Activated T-cell treated with anti-CD3 and anti-CD28 coated beads, Interleukin-2, amount 50 U/mL, for 24 hours (primary cell): ENCODE measurements at places on chromosomes 3 and 15.

GRCh38 chr3:11924518-11924917, 77.8 kb upstream of the TAMM41 start:
- H3K27me3 ChIP-seq, result peaks cover 7% of the 10 kb centered on the region
- no peak overlapping the region for H3K27ac ChIP-seq
- H3K4me1 ChIP-seq, result no peaks in the 10 kb centered on the region
- no peak for DNase-seq
- H3K4me3 ChIP-seq, result no peak overlapping the region
- no peaks in the 10 kb centered on the region for H3K36me3 ChIP-seq

DNA sequence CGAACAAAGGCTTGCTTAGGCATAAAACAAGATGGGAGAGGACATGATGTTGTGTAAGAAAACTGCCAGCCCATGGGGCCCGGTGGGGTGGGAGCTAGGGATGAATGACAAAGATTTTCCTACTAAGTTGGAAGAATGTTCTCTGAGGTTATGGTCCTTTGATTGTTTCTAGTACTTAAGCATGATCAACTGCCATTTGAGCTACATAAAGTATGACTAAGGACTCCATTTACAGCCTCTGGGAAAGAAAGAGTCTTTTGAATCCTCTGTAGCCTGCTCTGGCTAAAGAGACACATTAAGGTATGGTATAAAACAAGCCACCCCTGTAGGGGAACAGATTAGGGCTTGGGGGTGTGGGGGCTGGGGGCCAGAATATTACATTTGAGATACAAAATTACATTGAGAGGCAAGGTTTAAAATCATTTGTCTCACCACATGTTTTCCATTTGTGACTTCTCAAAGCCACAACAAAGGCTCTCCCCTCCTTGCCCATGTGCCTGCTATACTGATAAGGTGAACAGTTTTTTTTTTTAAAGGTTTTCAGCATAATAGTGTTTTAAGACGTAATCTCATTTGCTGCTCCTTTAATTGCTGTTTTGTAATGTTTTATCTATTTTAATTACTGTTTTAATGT, 323.4 kb downstream of the CHST2 start:
- peak overlapping the region; percentile 54 for H3K27ac ChIP-seq
- no peaks in the 10 kb centered on the region for H3K27me3 ChIP-seq
- peaks cover 33% of the 10 kb centered on the region for H3K4me1 ChIP-seq
- H3K36me3 ChIP-seq, result no peaks in the 10 kb centered on the region

DNA sequence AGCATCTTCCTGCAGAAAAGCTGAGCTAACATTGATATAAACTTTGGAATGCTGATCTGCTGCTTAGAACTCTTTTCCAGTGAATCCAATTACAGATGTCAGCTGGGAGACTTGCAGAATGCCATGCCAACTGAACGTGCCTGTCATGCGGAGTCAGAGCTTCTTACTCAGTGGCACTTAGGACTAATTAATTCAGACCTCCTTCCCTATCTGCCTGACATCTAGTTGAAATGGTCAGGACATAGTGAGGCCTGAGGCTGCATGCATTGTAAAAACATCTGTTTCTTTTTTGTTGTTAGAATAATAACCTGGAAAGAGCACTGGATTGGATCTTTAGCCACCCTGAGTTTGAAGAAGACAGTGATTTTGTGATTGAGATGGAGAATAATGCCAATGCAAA, 112.6 kb downstream of the USP13 start:
- H3K27me3 ChIP-seq, result no peaks in the 10 kb centered on the region
- H3K36me3 ChIP-seq, result peaks cover 79% of the 10 kb centered on the region
- H3K4me3 ChIP-seq, result no peak overlapping the region
- no peak overlapping the region for H3K27ac ChIP-seq
- no peak for DNase-seq

DNA sequence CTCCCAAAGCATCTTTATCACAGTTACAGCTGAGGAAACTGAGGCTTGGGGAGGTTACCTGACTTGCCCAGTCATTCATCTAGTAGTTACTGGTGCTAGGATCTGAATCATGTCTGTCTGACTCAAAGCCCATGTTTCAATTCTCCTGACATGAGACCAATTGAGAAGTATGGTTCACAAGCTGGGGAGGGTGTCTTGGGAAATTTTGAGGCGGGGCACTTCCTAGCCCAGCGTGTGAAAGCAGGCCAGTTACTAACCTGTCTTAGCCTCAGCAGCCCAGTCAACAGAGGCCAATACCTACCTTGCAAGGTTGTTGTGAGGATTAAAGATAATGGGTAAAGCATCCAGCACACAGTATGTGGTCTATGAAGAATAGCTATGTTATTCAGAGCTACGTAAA, 37.0 kb downstream of the CLDN18 start:
- DNase-seq, result no peak
- H3K4me3 ChIP-seq, result no peak overlapping the region
- no peak overlapping the region for H3K27ac ChIP-seq
- no peaks in the 10 kb centered on the region for H3K4me1 ChIP-seq

DNA sequence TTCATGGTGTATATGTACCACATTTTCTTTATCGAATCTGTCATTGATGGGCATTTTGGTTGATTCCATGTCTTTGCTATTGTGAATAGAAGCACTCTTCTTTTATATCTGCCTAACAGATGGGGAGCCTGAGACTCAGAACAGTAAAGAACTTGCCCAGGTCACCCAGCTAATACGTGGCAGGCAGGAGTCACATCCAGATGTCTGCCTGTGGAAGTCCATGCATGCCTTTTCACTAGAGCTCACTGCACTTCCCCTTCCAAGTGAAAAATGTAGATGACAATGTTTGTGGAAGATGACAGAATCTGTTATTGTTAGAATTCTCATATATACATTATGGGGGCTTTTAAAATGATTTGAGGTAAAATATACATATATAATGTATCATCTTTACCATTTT, 165.0 kb downstream of the PDZRN3 start:
- no peaks in the 10 kb centered on the region for H3K4me1 ChIP-seq
- no peak overlapping the region for H3K4me3 ChIP-seq
- peaks cover 4% of the 10 kb centered on the region for H3K27me3 ChIP-seq
- DNase-seq, result no peak
- no peaks in the 10 kb centered on the region for H3K36me3 ChIP-seq
- H3K27ac ChIP-seq, result no peak overlapping the region

DNA sequence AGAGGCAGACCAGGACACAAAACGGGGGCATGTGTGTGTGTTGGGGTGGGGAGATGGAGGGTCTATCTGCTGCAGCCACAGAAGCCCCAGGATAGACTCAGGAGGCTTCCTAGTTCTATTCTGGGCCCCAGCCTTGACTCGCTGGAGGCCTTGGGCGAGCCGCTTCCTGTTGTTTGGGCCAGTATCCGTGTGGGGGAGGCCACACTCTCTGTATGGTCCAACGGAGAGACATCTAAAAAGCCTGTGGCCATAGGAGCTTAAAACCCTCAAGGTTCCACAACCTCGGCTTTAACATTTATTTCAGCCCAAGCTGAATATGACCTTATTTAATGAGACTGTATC, 32.8 kb downstream of the POC1A start:
- no peak for DNase-seq
- H3K27ac ChIP-seq, result no peak overlapping the region

DNA sequence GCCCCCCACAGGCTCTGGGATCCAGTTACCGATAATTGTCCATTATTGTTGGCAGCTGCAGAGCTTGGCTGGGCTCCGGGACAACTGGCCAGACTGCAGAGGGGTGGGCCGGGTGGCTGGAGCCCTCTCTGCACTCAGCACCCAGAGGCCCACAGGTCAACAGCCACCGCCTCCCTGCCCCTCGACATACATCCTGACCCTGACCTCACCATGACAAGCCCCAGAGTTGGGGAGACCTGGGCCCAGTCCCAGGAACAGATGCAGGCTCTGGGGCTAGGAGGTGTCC, 22.4 kb downstream of the PTH1R start:
- no peak overlapping the region for H3K27ac ChIP-seq
- peaks cover 8% of the 10 kb centered on the region for H3K4me1 ChIP-seq
- no peaks in the 10 kb centered on the region for H3K36me3 ChIP-seq
- no peak for DNase-seq
- no peak overlapping the region for H3K4me3 ChIP-seq
- H3K27me3 ChIP-seq, result peaks cover 24% of the 10 kb centered on the region

DNA sequence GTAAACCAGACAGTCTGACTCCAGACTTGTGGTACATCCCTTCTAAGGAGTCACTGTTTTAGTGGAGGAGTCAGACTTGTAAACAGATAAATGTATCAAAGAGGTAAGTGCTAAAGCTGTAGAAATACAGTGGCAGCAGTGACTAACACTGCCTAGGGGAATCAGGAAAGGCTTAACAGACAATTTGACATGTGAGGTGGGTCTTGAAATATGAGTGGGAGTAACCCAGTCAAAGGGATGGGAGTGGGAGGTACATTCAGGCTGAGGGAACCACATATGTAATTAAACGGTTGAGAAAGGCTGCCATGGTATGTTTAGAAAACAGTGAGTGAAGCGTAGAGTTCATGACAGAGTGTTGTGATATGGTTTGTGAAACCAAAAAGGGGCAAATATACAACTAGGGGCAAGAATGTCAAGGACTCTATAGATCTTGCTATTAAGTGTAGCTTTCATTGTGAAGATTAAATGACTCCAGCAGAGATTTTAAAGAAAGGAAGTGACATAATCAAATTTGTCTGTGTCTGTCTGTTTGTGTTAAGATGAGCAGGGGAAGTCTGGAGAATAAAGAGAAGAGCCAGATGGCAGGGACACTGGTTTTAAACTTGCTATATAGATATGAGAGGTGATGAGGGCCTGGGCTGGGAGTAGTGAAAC, 11.2 kb upstream of the ALCAM start:
- no peak overlapping the region for H3K27ac ChIP-seq
- H3K4me3 ChIP-seq, result no peak overlapping the region
- no peak for DNase-seq
- peaks cover 30% of the 10 kb centered on the region for H3K4me1 ChIP-seq
- peaks cover 77% of the 10 kb centered on the region for H3K27me3 ChIP-seq

DNA sequence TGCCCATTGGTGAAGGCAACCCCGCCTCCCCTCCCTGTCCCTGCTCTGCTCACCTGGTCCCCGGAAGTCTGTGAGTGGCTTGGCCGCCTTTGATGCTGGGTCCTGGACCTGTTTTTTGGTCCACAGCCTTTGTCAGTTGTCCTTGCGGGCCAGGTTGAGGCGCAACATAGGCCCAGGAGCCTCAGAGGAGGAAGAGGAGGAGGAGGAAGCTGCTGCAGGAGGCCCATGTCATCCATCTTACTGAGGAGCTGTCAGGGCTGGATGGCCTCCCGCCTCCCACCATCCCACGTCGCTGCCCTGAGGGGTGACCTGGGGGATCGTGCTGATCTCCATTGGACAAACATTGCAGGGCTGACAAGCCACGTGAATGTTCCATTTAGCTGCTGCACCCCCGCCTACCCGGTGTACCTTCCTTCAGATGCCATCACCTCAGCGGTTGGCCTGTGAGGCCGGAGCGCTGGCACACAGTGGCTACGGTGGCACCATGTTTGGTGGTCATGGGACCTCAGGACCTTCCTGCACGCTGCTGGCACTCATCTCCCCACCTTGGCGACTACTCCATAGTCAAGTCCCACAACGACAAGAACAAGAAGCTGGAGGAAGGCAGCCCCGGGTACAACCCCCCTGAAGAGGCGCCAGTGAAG, 106.3 kb downstream of the SMAD6 start:
- peaks cover 4% of the 10 kb centered on the region for H3K27me3 ChIP-seq
- H3K27ac ChIP-seq, result no peak overlapping the region
- no peaks in the 10 kb centered on the region for H3K36me3 ChIP-seq
- H3K4me1 ChIP-seq, result no peaks in the 10 kb centered on the region
- no peak for DNase-seq

GRCh38 chr3:172915911-172916514, 165.5 kb downstream of the ECT2 start:
- no peak for DNase-seq
- H3K4me1 ChIP-seq, result no peaks in the 10 kb centered on the region
- no peaks in the 10 kb centered on the region for H3K36me3 ChIP-seq
- H3K27ac ChIP-seq, result no peak overlapping the region
- no peak overlapping the region for H3K4me3 ChIP-seq

- H3K27ac ChIP-seq, result peak overlapping the region; percentile 92
- no peaks in the 10 kb centered on the region for H3K27me3 ChIP-seq
- H3K4me1 ChIP-seq, result peaks cover 39% of the 10 kb centered on the region
- DNase-seq, result no peak
- H3K4me3 ChIP-seq, result peak overlapping the region; percentile 88
- peaks cover 24% of the 10 kb centered on the region for H3K36me3 ChIP-seq
Measured at GRCh38 chr3:171461525-171461917, 1.3 kb upstream of the TNIK start.

- peak; percentile 47 for DNase-seq
- H3K27ac ChIP-seq, result peak overlapping the region; percentile 48
- H3K4me1 ChIP-seq, result peaks cover 5% of the 10 kb centered on the region
Measured at GRCh38 chr3:13308380-13308801, 111.7 kb downstream of the NUP210 start.

GRCh38 chr3:123336001-123336400, 112.9 kb downstream of the ADCY5 start:
- no peak overlapping the region for H3K27ac ChIP-seq
- H3K27me3 ChIP-seq, result no peaks in the 10 kb centered on the region
- no peak overlapping the region for H3K4me3 ChIP-seq
- no peaks in the 10 kb centered on the region for H3K36me3 ChIP-seq
- H3K4me1 ChIP-seq, result peaks cover 7% of the 10 kb centered on the region

DNA sequence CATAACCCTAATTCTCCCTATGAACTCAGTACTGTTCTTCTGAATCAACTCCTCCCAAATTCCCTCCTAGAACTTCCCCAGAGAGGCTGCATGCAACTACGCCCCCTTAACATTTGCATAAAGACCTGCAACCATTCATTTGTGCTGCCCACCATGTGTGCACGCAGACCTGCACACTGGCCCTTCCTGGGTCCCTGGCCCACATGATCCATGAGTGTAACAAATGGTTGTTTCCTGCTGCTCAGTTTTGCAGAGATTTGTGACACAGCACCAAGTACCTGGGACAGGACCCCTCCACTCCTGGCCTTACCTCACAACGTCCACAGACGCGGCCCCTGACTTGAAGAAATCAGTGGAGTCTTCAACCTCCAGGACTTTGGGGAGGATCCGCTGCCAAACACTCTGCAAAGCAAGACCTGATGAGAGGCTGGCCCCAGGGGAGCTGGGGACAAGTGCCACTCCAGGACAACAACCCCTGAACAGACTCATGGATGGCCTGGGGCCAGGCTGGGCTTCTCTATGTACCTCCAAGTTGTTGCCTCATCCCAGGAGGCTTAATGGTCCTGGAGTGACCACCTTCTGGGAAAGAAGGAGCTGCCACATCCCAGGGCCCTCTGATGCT, 33.8 kb downstream of the ALDH1L1 start:
- no peaks in the 10 kb centered on the region for H3K4me1 ChIP-seq
- H3K36me3 ChIP-seq, result no peaks in the 10 kb centered on the region
- H3K27me3 ChIP-seq, result peaks cover 6% of the 10 kb centered on the region
- DNase-seq, result peak; percentile 17
- no peak overlapping the region for H3K4me3 ChIP-seq
- H3K27ac ChIP-seq, result no peak overlapping the region
